ENCODE measurements at places on chromosomes 11 and 22.

GRCh38 chr22:46029574-46030200, 52.7 kb upstream of the WNT7B start:
- DNase-seq, result no peak

DNA sequence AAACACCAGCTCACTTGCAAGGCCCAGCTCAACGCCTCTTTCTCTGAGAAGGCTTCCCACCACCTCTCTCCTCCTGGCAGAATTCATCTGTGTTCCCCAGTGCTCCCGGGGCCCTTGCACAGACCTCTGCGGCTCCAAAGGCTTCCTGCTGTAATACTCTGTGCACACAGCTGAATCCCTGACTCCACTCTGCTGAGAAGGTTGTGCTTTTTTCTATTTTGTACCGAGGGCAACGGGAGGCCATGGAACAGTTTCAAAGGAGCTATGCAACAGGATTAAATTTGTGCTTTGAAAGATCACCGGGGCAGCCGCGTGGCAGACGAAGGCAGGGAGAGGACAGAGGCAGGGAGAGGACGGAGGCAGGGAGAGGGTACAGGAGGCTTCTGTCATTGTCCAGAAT, 49.2 kb upstream of the SYT7 start:
- no peak for DNase-seq

DNA sequence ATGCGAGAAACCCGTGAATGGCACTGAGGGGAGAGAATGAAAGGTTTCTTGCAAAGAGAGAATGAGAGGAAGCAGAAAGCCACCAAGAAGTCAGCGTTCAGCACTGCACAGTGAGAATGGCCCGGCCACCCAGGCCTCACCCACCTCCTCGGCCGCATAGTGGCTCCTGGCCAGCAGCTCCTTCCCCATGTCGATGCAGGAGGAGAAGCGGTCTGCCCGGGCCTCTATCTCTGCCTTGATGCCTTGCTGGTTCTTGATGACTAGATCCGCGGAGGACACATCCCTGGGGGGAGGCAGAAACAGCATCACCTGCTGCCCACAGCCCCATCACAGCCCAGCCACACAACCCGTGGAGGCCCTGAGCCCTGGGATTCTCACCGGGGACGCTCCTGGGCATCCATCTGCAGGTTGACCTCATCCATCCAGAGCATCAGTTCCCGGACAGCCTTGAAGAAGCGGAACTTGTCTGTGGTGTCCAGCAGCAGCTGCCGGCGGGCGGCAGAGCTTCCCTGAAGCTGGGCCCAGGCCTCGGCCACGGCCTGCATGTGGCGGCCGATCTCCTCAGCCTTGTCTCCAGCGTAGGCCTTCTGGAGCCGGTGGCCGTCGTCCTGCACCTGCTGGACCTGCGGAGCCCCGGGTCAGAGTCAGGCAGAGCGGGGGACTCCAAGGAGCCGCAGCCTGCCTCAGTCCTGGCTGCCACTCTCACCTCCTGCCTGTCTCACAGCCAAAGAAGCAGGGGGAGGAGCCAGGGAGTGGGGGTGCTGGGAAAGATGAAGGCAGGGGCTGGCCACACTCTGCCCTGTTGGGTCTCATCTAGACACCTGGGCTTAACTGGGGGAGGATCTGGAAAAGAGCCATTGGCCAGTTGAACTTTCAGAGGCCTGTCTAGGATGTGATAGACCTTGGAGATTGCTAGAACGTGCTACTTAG, 12.2 kb upstream of the RBM4B start:
- DNase-seq, result no peak

DNA sequence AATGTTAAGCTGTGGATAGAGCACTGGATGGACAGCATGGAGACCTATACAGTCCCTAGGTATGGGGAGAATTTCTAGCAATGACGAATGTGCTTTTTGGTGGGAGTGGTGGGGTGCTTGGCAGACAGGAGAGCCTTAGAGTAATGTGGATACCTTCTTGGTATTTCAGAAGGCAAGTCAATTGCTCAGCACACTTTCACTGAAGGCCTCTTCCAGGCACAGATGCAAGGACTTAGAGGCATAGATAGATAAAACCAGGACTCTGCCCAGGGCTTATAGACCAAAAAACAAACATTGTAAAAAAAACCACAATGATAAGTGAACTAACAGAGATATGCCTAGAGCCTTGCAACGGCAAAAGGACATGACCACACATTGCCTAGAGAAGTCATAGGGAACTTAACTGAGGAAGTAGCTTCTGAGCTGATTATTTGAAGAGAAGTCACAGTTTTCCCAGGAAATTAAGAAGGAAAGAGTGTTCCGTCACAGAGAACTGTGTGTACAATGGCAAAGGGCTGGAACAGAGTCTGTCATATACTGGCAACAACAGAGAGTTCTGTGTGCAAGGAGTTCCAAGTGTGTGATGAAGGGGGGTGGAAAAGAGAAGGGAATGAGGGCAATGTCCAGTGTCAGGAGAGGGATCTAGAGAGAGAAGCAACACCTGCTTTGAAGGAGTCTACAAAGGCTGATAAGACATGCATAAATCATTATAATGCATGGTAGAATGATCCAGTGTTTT, 65.9 kb upstream of the PICALM start:
- no peak for DNase-seq

DNA sequence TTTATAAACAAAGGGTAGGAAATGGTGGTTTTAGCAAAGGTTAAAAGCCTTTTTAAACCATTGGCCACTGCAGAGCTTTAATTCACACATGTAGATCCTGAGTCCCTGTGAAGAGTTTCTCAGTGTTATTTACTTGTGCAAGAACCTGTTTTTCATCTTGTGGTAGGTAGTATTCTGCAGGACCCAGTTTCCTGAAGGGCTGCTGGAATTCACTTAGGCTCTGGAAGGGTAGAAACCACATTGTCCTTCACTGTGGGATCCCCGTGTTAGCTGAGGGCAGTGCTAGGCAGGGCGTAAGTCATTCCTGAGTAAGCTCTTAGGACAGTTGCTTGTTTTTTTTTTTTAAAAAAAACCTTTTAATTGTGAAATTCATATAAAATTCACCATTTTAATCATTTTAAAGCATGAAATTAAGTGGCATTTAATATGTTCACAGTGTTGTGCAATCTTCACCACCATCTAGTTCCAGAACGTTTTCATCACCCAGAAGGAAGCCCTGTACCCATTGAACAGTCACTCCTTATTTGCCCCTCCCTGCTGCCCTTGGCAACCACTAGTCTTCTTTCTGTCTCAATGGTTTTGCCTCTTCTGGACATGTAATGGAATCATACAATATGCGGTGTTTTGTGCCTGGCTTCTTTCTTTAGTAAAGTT, 77.7 kb downstream of the C22orf31 start:
- DNase-seq, result peak; percentile 73

DNA sequence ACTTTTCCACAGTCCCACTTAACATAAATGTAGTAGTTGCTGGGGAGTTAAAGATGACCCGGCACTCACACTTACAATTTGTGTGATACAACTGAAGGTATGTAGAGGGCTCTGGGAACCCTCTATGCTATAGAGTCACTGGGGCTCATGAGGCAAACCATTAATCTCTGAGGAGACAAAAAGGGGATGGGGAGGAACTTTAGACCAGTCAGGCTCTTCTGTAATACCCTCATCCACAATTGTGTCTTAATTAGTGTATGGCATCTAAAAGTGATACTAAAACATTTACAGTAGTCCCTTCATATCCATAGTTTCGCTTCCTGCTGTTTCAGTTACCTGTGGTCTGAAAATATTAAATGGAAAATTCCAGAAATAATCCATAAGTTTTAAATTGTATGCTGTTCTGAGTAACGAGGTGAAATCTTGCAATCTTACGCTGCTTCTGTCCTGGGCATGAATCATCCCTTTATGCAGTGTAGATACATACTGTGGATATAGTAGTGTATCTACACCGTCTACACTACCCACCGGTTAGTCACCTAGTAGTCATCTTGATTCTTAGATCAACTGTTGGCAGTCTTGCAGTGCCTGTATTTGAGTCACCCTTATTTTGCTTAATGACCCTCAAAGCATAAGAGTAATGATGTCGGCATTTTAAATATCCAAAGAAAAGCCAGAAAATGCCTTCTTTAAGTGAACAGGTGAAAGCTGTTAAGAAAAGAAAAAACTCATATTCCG, 12.2 kb downstream of the CBL start:
- no peak for DNase-seq

DNA sequence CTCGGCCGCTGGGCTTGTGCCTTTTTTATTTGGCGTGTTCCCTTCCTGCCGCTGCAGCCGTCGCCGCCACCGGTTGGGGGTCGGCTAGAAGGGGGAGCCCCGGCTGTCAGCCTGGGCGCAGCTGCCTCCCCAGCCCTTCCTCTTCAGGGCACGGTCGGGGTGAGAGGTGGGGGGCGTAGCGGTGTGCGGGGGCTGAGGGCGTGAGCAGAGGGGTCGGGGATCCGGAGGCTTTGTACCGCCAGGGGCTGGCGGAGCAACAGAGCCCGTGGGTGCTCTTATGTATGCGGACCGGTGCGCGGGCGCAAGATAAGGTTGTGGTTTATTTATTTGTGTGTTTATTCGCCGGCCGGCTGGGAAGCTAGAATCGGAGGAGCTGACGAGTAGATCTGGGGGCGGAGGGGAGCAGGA, 477 bp downstream of the ZBTB16 start:
- no peak for DNase-seq

- DNase-seq, result peak; percentile 75
Observed at GRCh38 chr22:18970176-18970947, 34.3 kb upstream of the PRODH start.

DNA sequence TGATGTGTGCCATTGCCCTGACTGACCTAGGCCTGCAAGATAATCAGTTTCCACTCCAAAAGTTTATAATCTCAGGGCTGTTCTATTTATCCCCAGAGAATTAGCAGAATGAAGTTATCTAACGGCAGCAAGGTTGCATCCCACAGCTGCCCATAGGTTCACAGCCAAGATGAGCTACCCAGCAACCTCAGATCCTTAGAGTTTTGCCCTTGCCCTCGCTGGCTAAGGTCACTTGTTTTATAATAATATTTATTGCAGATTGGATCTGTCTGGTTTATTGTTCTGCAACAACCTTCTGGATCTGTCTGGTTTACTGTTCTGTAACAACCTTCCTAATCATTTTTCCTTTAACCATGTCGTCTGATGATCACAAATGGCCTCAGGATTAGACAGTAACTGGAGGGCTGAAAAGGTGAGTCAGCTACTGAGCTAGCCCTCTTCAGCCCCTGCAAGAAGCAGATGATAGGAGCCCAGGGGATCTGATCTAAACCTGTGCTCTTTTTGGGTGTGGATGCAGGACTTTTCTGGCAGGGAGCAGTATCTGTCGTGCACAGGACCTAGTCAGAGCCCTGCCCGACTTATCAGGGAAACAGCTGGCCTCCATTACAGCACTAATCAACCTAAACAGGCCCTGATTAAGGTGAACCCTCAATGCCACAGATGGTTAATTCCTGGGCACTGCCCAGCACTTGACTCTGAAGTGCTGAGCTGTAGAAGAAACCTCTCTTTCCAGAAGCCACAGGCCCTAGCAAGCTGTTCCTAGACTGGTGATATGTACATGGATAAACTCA, 642.9 kb upstream of the KIRREL3 start:
- DNase-seq, result no peak

DNA sequence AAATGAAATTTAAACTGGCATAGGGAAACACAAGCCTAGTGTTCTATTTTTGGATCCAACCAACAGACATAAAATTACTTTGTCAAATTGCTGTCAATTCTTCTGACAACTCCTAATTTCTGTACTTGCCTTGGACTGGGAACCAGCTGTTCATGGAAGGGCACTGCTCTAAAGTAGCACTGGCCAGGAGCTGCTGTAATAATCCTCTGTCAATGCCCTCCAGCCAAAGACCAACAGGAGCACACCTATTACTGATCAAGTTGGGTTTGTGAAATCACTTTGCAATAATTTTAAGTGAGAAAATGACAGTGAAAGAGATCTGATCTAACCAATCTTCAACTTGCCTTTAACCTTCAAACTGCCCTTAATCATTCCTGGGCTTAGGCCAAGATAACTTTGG, 18.9 kb upstream of the TMEM123 start:
- DNase-seq, result no peak

DNA sequence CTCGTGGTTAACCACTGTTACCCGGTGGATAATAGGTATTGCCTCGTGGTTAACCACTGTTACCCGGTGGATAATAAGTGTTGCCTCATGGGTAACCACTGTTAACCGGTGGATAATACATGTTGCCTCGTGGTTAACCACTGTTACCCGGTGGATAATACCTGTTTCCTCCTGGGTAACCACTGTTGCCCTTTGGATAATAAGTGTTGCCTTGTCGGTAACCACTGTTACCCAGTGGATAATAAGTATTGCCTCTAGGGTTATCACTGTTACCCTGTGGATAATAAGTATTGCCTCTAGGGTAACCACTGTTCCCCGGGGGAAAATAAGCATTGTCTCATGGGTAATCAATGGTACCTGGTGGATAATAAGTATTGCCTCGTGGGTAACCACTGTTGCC, 15.0 kb upstream of the NXPE4 start:
- no peak for DNase-seq
